Hematopoietic multipotent progenitor cell treated with erythropoietin and hydrocortisone succinate and interleukin-3 and kit ligand, for 6 days (in vitro differentiated cells): ENCODE measurements at places on chromosomes 7 and 10.

DNA sequence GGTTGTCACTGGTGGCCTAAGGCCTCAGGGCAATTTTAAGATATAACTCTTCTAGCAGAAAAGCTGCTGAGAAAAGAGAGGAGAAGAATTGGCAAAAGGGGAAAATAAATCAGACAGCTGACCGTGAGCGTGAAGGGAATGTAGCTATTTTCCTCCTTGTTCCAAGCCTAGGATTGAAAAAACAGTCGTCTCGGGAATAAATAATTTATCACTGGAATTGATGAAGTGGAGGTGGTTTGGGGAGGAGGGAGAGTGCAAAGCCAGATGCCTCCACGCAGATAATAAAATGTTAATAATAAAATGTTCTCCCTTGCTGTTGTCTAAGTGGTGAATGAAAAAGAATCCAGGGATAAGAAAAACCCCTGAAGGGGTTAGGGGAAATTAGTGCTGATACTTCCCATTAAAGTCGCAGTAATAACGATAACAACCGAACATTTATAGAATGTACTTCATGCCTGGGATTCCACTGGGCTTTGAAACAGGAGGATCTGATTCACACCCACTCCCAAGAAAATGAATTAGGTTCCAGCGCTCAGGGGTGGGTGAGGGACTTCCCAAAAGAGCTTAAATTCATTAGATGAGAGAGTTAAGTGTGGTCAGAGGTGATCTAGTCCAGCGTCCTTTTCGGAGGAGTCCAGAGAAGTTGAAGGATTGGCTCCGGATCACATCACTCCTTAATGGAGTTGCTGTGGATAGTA is 27.3 kb downstream of the BAMBI start:
- no peak for DNase-seq

DNA sequence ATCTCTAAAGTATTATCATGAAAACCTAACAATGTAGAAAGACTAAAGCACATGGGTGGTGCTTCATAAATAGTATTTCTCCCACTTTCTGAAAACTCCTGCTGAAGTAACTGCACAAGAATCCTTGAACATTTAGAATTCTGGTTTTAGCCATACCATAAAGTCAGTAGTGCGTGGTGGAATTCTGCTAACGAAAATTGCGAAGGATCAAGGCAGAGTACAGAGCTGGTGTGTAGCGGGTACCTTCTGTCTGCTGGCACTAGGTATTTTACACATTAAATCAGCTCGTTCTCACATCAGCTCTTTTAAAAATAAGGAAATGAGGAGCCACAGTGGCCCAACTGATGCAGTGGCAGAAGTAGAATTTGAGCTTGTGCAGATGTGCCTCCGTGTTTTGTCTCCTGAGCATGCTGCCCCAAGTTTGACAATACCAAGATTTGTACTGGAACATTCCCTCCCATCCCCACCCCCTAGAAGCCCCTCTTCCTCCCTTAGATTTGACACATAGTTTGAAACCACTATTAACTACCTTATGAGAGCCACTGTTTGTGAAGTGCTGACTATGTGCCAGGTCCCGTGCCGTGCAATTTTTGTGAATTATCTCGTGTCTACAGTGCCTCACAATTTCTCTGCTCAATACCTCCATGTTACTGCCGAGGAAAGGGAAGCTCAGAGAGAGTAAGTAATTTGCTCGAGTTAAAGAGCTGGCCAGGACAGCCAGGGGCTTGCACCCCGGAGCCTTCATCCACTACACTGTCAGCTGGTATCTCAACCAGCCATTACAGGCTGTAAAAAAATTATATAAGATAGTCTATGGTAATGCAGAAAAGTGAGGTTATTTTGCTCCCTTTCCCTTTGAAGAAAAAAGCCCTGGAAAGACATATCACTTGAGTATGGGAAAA is 66.9 kb downstream of the EGFR start:
- no peak for DNase-seq

DNA sequence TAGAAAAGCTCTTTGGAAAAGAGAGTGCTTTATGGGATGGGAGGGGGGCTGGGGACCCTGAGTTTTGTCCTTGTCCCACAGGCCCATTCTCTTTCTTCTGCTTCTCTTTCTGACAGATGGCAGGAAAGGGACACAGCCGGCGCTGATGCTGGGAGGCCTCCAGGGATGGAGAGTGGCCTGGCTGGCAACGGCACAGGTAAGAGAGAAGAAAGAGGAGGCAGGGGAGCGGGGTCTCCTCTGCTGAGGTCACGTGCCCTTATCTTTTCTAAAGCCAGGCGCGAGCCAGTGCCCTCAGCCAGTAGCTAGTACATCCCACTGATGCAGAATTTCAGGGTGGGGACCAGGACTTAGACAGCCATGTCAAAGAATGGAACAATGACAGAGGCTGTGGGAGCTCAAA is 9.2 kb downstream of the ZNF775 start:
- no peak for DNase-seq

- no peak for DNase-seq
Measured at GRCh38 chr10:126278851-126279250, 109.4 kb downstream of the ADAM12 start.

GRCh38 chr10:11757454-11757820 is 15.3 kb downstream of the ECHDC3 start:
- DNase-seq = peak; percentile 61

- DNase-seq = no peak
Measured at GRCh38 chr7:1943933-1944618, 274.0 kb downstream of the ELFN1 start.

- DNase-seq = no peak
Measured at GRCh38 chr7:73799282-73800141, 29.4 kb upstream of the CLDN3 start.

DNA sequence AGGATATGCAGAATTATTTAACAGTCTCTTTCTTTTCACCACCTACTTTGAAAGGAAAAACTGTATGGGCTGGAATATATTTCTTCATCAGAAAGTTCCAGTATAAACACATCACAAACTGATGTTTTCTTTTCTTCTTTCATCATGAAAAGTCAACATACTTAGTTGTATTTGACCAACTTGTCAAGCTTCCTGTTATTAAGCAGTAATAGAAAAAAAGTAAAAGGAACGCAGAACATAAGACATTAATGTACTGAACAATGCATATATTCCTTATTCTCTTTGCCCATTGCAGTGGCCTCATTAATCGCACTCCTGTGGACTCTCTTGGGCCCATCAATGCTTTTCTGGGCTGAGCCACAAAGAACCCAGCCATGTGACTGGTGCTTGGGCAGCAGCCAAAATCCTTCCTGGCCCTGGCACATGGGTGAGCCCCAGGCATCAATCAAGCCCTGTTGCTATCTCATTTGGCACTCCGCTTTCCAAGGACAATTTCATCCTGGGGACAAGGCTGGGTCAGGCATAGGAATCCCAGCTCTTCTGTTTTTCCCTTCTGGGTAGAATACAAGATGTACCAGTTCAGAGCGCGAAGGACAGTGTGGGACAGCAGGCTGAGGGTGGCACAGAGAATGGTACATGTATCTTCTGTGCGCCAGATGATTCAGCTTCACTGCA is 42.3 kb downstream of the RHOBTB1 start:
- no peak for DNase-seq

DNA sequence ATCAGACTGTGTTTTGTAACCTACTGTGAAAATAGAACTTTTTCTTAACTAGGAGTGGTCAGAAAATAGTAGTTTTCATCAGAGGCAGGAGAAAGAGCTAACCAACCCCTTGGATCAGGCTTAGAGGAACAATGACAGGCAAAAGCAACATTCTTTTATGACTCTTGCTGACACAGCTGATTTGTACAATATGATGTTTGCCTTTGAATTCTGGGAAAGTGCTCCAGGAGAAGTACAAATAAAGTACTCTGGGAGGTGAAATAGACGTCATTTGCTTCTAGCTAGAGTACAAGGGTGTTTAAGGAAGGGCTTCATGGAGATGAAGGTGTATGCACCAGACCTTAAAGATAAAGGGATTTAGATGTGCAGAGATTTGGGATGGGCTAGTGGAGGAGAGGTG is 75.1 kb upstream of the KIAA1217 start:
- DNase-seq = no peak

GRCh38 chr10:112952282-112953173 is 2.5 kb downstream of the TCF7L2 start:
- no peak for DNase-seq

DNA sequence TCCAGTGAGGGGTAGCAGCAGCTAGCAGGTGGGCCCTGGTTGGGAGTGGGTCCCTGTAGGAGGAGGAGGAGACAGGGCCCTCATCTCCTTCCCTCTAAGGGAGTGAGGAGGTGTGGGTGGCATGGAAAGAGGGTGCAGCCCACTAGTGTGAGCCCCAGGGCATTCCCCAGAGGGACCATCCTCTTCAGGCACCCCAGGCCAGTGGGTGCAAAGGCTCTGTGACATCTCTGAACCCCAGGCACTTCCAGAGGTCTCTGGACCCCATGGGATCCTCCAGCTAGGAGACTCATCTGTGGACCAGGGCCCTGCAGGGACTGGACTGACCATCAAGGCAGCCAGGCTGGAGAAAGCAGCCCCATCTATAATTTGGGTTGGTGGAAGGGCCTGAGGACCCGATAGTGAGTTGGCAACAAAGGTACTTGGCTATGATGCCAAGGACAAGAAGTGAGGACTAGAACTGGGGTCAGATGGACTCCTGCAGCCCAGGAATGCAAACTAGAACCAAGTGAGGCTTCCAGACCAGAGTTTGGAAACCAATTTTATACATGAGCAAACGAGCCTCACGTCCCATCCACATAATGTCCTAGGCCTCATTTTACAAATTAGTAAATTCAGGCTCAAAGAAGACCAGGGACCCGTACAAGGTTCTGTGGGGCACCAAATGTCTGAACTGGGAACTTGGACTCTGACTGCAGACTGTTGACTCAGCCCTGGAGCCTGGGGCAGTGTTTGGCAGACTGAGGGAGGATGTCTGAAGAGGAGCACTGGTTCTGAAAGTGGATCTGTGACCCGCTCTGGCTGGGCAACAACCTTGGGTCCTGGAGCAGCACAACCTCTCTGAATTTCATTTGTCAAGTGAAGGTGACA is 1.4 kb upstream of the VSTM4 start:
- no peak for DNase-seq

GRCh38 chr10:88161070-88161469 is 297.6 kb downstream of the PTEN start:
- DNase-seq = no peak

DNA sequence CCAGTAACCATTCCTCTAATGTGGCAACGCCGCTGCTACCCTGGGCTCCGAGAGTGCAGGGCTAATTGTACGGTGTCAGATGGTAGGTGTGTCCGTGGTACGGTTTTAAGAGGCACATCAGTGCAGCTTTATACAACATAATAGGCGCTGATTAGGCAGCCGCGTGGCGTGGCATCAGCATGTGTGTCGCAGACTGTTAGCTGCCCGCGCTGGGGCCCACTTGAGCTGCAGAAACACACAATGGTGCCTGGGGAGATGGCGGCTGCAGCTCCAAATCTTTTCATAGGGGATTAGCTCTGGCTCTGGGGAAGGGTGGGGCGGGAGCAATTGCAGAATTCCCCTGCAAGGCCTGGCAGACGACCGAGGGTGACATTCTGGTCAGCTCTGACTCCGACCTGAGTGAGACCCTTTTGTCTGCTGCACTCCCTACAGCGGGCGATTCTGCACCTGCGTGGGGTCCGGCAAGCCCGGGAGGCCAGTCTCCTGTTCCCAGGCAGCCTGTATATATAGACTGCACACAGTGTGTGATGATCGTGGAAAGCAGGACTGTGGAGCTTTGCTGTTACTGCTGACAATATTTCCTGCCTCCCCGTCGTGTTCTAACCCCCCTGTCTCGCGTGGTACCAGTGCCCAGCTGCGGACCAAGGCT is 722.7 kb upstream of the CELF2 start:
- no peak for DNase-seq

DNA sequence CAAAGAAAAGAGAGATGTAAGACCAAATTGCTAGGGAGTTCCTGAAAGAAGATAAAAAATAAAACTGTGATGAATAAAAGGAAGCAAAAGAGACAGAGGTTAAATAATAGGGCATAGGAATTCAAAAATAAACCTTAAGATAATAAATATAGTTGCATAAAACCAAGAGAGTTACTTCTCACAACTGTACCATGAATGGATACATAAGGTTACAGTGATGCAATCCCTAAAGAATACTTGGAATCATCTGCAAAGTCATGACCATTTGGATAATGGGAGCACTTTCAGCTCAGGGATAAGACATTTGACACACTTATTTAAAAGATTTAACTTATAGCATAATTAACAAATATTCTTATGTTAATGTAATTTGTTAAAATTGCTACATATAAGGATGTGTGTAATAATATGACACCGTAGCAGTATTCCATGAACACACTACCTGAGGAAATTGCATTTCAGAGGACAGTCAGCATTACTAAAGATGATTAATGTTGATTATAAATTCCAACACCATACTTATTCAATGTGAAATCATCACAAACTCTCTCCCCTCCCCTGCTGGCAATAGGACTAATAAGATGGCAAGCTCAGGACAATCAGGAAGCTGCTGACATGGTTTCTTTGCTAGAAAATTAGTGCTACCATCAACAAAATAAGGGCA is 202.1 kb upstream of the AKR1E2 start:
- no peak for DNase-seq
